Stimulated activated CD8-positive, alpha-beta memory T cell treated with anti-CD3 and anti-CD28 coated beads, Interleukin-15, amount 100 ng/mL, for 1 hour (primary cell): ENCODE measurements at places on chromosomes 11 and 22.
A peak's percentile ranks its signal among the peaks of the same experiment; 100 is the strongest.

GRCh38 chr11:86509588-86509974 lies 134.9 kb downstream of the CCDC81 start:
- DNase-seq, result no peak

GRCh38 chr11:79062814-79063762 lies 377.7 kb downstream of the TENM4 start:
- DNase-seq, result no peak

- DNase-seq, result no peak
Observed at GRCh38 chr11:60847281-60847680, 5.4 kb downstream of the CCDC86 start.

GRCh38 chr11:103157542-103157941 lies 48.3 kb downstream of the DYNC2H1 start:
- no peak for DNase-seq

GRCh38 chr11:121497176-121497998 lies 44.6 kb upstream of the SORL1-AS1 start:
- DNase-seq, result no peak

GRCh38 chr22:46929046-46929709 lies 166.7 kb downstream of the TBC1D22A start:
- DNase-seq, result no peak

- no peak for DNase-seq
Observed at GRCh38 chr22:44132724-44133123, 48.0 kb upstream of the PARVG start.

GRCh38 chr22:39662686-39663052 lies 92.1 kb downstream of the CACNA1I start:
- DNase-seq, result no peak

DNA sequence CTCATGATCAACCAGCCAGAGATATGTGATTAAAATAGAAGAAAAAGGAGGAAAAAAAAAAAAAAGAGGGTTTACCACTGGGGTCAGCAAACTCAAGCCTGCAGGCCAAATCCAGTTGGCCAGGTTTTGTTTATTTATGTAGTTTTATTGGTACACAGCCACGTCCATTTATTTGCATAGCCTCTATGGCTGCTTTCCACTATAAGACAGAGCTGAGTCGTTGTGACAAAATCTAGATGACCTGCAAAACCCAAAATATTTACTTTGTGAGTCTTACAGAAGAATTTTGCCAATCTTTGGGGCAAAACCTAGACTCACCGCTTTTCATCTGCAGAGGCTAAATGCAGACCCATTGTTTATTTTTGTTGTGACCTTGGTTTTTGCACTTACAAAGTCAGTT lies 87.1 kb downstream of the TENM4 start:
- DNase-seq, result no peak

DNA sequence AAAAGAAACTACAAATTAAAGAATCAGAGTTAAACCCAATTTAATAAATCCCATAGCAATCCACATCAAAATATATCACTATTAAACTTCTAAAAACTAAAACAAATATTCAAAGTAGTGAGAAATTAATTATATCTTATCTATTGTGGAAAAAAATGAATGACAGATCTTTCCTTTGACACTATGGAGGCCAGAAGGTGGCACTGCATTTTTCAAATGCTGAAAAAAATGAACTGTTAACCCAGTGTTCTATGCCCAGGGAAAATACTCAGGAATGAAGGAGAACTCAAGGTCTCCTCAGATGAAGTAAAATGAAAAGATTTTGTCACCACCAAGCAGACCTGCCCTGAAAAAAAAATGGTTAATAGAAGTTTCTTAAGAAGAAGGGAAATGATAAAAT lies 27.7 kb downstream of the TYR start:
- no peak for DNase-seq

DNA sequence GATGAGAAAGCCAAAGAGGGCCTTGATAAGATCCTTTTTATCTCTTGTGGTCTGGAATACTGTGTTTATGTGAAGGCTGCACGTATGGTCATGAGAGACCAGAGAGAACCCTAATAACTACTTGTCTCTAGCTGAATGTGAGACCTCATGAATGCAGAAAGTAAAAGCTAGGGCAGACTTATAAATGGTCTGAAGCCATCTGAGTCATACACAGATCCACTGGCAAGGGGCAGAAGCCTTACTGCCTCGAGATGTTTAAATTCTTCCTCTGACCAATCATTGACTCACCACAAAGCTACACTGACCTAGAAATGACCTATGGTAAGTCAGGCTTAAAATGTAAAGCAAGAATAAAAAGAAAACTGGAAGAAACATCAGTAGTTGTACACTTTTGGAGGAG lies 22.7 kb upstream of the OR4B1 start:
- no peak for DNase-seq

GRCh38 chr11:36751996-36752395 lies 154.0 kb upstream of the RAG2 start:
- no peak for DNase-seq

- peak; percentile 46 for DNase-seq
Observed at GRCh38 chr22:26360169-26360885, 68.7 kb upstream of the ASPHD2 start.

DNA sequence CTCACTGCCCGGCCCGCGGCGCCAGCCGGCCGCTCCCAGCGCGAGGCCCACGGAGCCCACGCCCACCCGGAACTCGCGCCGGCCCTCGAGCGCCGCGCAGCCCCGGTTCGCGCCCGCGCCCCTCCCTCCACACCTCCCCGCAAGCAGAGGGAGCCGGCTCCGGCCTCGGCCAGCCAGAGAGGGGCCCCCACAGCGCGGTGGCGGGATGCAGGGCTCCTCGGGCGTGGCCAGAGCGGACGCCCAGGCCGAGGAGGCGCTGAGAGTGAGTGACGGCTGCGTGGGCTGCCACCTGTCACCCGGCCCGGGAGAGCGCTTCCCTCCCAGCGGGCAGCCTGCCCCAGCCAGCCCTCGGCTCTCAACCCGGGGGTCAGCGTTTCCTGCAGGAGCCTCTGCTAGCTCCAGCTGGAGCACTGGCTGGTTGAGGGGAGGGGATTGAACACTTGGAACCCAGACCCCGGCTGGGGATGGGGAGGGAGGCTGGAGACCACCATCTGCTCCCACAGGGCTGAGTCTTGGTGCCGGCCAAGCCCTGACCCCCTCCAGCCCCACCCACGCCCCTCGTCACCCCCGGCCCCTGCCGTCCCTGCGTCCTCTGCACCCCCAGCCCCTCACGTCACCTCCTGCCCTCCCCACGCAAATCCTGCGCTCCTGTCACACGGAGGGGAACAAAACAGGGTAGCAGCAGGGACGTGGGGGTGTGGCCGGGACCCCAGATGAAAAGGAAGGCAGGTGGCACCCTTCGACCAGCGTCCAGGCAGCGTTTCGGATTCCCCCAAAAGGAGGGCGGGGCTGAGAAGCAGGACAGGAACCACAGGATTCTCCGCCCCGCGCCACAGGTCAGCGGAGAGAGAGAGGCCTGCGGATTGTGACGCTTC lies 157.0 kb downstream of the BRD1 start:
- no peak for DNase-seq

GRCh38 chr11:20208622-20209111 lies 48.4 kb upstream of the DBX1 start:
- no peak for DNase-seq

- no peak for DNase-seq
Observed at GRCh38 chr11:62461740-62462507, 43.1 kb downstream of the SCGB1A1 start.

GRCh38 chr22:21038405-21038804 lies 6.0 kb upstream of the SLC7A4 start:
- no peak for DNase-seq

DNA sequence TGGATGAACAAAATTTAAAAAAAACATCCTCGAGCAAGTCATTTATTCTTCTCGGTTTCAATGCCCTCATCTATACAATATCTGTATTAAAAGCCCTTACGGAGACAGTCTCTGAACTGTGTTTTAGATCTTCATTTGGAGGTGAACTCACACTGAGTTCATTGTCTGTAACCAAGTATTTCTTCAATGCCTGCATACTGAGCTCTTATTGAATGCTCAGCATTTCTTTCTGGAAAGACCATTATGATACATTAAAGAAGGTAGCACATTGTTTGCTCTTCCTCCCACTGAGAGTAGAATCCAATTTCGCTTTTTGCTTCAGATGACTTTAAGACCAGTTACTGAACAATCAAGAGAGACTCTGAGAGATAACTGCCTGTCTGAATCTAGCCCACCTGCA lies 1.7 kb upstream of the ANO3 start:
- DNase-seq, result no peak

GRCh38 chr11:84563356-84563755 lies 1063.8 kb downstream of the DLG2 start:
- no peak for DNase-seq

- no peak for DNase-seq
Observed at GRCh38 chr22:31020334-31020733, 51.3 kb downstream of the TUG1 start.

- DNase-seq, result no peak
Observed at GRCh38 chr22:21446128-21446826, 20.9 kb upstream of the TMEM191C start.
